ENCODE measurements at places on chromosomes 4 and X.
A peak's percentile ranks its signal among the peaks of the same experiment; 100 is the strongest.

- no peak for DNase-seq
Observed at GRCh38 chr4:89204624-89205023, 93.3 kb downstream of the TIGD2 start.

DNA sequence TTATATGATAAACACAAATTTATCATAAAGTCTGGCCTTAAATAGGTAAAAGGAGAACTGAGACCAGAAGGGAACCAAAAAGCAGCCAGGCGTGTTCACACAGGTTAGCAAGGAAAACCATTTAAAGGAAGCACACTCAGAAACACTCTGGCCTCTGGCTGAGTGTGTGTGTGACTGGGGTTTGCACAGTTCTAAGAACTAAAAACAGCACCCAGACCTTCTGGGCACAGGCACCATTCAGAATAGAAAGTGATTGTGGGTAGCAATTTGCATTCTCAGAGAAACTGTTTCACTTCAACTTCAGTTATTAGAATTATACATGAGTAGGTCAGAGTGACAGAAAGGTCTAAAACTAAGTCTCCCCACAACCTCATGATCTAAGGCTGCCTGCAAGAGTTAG is 10.0 kb downstream of the GPR82 start:
- no peak for DNase-seq

DNA sequence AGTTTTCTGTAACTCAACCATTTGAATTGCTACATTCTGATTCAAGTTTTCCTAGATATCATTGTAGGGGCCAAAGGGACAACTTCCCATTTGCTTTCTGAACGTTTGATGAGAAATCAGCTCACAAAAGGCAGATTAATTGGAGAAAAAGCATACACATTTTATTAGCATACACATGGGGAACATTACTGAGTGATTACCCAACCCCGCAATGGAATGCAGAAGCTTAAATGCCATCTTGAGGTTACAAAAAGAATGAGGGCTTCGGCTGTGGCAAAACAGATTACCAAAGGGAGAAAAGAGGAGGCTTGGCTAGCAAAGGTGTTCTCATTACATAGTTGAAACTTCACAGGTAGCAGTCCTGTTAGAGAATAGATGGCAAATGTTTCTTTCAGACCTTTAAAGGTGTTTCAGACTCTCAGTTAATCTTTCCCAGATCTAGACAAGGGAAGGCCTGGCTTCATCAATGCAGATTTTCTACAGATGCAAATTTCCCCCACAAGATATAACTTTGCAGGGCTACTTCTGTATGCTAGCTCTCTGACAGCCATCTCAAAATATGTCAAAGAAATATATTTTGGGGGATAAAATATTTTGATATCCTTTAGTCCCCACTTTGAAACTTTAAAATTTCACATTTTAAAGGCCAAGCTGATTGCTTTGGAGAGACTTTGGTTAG is 26.5 kb upstream of the HERC6 start:
- DNase-seq, result no peak

DNA sequence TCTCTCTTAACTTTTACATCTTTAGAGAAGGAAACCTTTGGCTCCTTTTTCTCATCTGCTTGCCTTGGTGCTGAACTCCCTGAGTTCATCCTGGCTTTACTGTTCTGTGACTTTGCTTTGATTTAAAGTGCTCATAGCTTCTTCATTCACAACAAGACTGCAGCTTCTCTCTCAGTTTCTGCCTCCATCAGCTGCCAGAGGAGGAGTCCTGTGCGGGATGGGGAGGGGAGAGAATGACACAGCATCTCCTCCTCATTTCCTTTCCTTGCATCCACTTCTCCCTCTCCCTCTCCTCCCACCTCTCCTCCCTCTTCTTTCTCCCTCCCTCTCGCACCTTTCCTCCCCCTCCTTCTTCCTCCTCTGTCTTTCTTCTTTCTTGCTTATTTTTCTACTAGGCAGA is 42.0 kb downstream of the CBLL2 start:
- DNase-seq, result no peak

- DNase-seq, result no peak
Observed at GRCh38 chr4:94274912-94275311, 67.2 kb downstream of the SMARCAD1 start.

GRCh38 chr4:3708611-3709010 is 57.6 kb upstream of the ADRA2C start:
- DNase-seq, result no peak

DNA sequence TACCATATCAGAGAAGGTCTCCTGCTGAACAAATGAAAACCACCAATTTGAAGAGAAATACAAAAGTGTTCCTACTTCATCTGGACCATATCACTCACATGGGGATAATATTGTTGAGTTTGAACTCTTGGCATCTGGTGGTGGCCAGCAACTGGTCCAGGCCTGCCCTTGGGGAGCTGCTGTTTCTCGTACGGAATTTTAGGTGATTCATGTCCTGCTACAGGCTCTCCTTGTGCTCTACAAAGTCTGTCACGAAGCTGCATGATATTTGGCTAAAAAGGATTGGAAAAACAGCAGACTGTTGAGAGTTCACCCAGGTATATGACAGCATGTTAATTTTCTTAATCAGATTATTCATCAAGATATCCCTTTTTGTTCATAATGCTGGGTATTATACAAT is 42.2 kb downstream of the SEC31A start:
- DNase-seq, result no peak

- DNase-seq, result no peak
Observed at GRCh38 chr4:57265831-57266582, 155.8 kb upstream of the IGFBP7 start.

- no peak for DNase-seq
Observed at GRCh38 chr4:7388627-7389026, 46.1 kb downstream of the PSAPL1 start.

GRCh38 chr4:21512353-21512752 is 436.2 kb downstream of the KCNIP4 start:
- peak; percentile 6 for DNase-seq

GRCh38 chrX:43853225-43853828 is 28.9 kb downstream of the MAOB start:
- DNase-seq, result no peak

DNA sequence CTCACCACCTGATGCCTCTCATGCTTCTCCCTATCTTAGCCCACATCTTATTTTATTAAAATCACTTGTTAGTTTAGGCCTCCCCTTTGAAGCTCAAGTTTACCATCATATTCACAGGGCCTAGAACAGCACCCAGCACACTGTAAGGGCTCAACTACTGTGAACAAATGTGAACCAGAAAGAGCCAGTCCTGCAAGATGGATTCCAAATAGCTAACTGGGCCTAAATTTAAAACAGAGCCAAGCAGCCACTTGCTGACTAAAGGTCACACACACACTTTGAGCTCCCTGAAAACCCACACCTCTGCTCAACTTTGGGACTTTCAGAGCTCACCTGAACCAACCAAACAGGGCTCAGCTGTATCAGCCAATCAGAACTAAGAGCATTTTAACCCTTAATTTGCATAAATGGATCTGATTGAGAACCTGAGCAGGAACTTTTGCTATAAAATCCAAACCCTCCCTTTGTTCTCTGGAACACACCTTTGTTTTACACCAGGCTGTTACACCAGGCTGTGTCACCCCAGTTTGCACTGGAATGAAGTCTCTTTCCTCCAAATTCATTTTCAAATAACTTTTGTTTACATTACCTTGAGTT is 62.1 kb upstream of the EXOC1L start:
- no peak for DNase-seq

DNA sequence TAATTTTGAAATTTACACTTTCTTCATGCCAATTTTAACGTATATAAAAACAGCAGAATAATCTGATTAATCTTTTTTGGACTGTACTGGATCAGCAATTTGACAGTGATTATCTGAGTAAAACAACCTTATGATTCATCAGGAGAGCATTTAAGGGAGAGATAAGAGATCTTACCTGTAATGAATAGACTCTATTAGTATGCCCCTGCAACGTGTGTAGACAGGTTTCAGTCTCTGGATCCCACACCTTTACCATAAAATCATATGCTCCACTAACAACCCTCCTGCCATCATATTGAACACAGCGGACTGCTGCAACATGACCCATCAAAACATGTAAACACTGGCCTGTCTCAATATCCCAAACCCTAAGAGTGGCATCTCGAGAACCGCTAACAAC is 210.1 kb downstream of the FBXW7 start:
- DNase-seq, result no peak

DNA sequence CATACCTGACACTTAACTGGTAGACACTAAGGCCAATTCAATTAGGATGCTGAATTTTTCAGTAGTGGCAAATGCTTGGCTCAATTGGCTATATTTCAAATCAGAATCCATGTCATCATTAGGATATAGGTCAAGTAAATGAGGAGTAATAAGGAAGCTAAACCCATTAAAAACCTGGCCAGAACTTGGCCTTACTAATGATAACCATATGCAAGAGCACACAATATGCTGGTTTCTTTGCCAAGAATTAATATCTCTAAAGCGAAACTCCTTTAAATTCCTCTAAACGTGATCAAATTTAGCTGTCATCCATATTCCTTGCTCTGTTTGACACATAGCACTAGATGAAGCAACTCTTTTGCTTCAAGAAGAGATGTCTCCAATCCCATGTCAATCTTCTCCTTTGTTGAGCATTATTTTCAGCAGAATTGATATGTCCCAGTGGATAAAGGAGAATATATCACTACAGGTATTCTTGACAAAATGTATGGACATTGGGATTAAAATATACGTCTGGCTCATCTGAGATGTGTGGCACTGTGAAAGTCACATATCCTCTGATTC is 206.1 kb upstream of the ANKRD50 start:
- no peak for DNase-seq

- DNase-seq, result no peak
Observed at GRCh38 chr4:8710416-8710815, 117.9 kb downstream of the CPZ start.

- DNase-seq, result no peak
Observed at GRCh38 chr4:136241221-136241986, 1290.9 kb downstream of the PCDH18 start.

- no peak for DNase-seq
Observed at GRCh38 chrX:112774651-112775293, 65.9 kb downstream of the AMOT start.

DNA sequence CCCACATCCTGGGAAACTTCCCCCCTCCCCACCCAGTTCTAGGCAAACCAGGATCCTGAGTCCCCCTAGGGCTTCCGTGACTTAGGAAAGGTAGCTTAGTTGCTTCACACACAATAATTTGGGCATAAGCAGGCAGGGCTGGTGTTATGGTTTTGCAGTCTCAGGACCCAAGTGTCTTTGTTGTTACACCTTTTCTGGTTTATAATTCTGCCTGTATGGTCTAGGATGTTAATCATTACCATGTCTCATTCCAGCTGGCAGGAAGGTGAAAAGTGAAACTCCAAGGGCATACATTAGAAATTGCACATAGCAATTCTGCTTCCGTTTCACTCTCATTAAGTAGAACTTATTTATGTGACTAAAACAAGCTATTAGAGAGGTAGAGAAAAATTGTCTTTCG is 16.8 kb downstream of the UGT8 start:
- peak; percentile 13 for DNase-seq

GRCh38 chr4:30808276-30808675 is 88.1 kb downstream of the PCDH7 start:
- DNase-seq, result no peak

DNA sequence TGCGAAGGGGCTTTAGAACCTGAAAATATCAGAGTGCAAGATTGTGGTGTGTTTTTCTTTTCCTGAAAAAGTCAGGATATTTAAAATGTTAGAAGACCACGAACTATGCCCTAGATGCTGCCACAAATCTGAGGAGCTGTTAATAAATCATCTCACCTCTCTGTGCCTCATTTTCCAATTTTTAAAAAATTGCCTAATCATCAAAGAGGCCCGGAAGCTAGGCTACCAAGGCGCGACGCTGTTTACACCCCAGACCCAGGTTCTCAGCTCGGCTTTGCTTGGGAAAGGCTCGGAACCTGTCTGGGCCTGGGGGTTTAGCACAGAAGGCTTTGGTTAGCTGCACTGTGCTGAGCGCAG is 409.6 kb downstream of the BCOR start:
- no peak for DNase-seq

GRCh38 chr4:104726002-104726401 is 231.3 kb upstream of the CXXC4 start:
- no peak for DNase-seq

DNA sequence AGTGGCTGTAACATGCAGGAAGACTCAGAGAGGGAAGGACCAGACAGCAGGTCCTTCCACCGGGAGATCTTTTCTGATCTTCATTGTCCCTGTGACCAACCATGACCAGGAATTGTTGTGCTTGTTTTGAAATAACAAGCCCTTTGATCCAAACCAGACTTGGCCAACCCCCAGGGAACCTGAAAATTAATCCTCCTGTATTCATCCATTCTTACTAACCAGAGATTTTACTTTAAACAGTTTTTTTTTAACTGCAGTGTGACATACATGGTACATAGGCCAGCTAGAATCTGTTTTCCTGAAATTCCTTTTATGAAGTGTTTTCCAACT is 4.0 kb downstream of the WFS1 start:
- DNase-seq, result no peak

DNA sequence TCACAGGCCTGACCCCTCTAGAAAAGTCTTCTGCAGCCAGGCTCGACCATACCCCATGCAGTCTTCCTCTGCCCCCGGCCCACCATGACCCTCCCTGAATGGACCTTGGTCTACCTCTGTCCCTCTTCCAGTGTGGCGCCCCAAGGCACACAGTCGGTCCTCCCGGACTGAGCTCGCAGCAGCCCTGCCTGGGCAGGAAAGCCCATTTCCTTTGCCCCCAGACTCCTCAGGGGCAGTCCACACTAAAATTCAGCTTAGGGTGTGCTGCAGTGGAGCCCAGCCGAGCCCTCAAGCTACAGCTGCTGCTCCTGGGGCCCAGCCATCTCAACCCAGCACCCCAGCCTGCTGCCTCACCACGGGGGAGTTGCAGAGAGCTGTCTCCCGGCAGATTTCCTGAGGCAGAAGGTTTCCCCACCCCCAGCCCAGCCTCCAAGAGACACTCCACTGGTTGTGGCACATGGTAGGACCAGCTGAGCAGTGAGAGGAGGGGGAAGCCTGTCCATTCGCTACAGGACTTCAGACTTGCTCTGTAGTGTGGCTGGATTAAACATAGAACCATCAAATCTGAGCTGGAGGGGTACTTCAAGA is 37.5 kb upstream of the IQSEC2 start:
- DNase-seq, result no peak

GRCh38 chr4:108751321-108751720 is 11.5 kb downstream of the ETNPPL start:
- no peak for DNase-seq

DNA sequence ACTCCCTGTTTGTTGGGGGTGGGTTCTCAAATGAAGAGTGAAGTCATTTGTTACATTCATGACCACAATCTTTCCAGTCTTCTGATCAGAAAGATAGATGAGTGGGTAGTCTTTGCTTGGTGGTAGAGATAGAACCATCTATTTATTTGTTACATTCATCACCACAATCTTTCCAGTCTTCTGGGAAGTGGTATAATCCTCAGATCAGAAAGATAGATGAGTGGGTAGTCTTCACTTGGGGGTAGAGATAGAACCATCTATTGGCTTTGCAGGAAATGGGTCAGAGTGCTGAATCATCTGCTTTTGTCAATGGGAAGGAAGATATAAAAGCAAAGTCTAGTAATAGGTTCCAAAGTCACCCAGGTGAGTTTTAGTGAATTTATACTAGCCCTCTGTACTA is 64.2 kb upstream of the EPGN start:
- no peak for DNase-seq

All from HuH-7 (cell line).